ENCODE measurements at places on chromosomes 12 and 14.

- DNase-seq = no peak
Observed at GRCh38 chr12:26830363-26830762, 2.6 kb downstream of the ITPR2 start.

DNA sequence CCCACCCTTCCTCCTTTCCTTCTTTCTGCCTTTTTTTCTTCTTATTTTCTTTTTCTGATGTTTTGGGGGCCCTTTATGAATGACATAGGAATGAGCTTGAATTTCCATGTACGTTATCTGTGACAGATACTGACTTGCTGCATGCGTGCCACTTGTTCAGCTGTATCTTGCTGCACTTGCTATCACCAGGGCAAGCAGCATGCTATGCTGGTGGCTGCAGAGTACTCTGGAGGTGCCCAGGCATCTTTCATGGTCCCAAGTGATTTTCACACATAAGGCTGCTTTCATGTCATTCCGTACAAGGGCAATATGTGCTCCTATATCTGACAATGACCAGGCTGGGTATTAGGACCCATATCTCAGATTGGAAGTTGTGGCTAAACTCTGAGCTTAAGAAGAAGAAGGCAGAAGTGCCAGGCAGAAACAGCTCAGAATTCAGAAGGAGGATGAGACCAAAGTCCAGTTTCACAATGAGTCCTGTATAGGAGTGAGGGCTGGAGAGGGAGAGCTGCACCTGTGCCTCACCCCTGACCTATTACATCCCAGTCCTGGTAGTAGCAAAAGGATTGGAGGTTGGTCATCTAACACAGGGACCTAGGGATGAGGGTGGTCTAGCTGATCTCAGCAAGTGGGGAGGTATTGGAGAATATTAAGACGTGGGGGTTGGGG lies 299.0 kb upstream of the DDHD1 start:
- DNase-seq = no peak

GRCh38 chr12:102888511-102888910 lies 28.5 kb downstream of the PAH start:
- no peak for DNase-seq

- no peak for DNase-seq
Observed at GRCh38 chr12:129971721-129972120, 67.9 kb upstream of the TMEM132D start.

GRCh38 chr12:64631197-64631596 lies 20.9 kb downstream of the RASSF3 start:
- DNase-seq = no peak

DNA sequence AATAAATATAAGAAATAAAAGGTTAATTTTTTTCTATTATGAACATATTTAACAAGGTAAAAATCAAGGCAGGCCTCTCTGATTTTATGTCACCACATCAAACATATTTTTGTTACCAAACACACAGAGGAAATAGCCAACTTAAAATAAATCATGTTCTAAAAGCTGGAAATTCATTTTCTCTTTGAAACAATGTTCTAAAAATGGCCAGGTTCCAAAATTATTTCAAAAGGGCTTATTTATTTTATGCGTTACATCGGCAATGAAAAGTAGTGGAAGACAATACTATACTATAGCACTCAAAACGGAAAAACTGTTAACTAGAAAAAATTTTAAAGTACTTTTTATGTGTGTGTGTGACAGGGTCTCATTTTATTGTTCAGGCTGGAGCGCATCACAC lies 24.0 kb upstream of the RASSF8 start:
- DNase-seq = no peak

DNA sequence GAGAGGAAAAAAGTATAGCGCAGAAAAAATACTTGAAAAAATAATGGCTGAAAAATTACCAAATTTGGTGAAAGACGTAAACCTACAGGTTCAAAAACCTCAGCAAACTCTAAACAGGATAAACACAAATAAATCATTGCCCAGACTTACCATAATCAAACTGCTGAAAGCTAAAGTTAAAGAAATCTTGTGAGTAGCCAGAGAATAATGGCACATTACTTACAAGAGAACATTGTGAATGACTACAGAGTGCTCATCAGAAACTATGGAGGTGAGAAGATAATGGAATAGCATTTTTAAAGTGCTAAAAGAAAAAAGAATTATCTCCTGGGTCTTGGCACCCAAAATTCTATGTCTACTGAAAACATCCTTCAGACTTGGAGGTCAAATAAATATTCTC lies 36.0 kb downstream of the ATF1 start:
- no peak for DNase-seq

DNA sequence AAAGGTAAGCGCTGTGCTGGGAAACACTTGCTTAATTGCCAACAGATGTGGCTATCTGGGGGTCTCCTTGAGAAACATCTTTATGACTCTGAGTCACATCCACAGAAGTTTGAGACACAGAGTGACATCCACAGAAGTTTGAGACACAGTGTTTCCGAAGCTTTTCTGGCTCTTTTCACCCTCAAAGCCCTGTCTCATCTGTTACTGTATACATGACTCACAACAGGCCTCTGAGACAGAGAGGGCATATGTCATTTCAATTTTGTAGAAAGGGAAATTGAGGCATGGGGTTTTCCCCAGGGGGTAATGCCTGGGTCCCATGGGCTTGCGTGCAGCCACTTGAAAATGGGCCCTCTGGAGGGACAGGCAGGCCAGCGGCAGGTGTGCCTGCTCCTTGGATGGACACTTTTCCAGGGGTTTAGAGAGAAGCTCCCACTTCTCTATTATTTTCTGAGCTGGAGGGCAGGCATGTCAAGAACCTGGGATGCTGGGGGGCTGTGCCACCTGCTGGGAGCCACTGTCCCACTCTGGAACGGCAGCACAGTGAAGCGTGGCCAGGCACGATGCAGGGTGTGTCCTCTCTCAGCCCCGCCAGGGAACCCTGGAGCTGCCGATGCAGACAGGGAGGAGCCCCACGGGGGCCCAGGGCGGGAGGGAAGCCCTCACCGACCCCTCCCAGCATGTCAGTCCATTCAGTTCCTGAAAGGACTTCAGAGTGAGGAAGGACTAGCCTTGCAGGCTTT lies 111.3 kb upstream of the FKBP4 start:
- no peak for DNase-seq

DNA sequence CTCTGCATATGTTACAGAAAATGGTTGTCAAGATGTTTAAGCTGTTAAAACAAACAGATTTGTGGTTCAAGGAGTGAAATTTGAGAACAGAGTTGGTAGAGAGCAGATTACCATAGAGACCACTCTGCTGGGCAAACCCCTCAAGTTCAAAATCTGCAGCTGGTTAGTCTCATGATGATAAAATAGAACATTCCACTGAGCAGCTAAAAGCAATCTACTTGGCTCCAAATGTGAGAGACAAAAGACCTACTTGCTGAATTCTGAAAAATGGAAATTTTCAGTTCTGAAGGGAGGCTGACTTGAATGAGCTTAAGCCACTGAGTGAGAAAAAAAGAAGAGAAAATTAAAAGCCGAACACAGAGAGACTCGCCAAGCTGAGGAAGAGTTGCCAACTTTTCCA lies 519.3 kb downstream of the NOVA1 start:
- DNase-seq = no peak

DNA sequence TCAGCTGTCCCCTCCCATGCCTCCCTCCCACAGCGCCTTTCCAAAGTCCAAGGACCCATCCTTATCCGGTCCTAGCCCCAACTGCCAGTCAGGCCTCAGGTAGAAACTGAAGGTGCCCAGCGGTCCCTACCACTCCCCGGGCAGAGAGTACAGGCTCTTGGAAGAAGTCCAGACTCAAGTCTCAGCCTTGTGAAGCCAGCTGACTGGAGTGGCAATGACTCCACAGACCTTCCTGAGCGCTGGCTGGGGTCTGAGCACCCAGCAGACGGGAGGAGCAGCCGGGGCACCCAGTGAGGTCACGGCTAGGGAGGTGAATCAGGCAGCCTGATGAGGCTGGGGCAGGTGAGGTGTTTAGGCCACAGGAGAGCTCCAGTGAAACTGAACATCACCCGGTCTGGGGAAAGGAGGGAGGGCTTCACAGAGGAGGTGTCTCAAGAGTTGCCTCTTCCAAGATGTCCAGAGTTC lies 60.0 kb downstream of the ITPK1 start:
- no peak for DNase-seq

DNA sequence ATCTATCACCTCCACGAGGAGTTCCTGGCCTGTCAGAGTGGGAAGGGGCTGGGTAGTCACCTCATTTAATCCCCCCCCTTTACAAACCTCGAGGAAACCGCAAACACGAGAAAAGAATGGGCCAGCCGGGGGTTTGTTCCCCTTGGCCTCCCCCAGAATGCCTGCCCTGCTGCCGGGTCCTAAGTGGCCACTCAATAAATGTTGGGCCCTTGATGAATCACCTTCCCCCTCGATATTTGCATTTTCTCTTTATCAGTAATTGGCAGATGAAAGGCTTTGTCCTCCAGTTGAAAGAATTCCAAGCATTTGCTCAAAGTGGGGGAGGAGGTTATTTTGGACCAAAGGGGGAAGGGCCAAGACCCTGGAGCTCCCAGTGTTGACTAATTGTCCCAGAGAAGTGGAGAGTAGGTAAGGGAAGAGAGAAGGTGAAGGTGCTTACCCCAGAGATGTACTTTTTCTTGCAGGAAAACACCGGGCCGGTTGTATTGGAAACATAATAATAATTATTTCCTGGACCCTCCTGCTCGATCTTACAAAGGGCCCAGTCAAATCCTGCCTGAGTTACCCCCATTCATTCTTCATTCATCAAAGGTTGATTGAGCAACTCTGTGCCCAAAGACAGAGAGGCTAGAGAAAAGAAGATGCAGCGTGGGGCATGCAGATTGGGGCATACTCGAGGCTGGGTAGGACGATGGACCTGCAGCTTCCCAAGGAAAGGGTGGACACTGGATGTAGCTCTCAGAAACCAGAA lies 1.9 kb upstream of the KDM2B start:
- DNase-seq = no peak

DNA sequence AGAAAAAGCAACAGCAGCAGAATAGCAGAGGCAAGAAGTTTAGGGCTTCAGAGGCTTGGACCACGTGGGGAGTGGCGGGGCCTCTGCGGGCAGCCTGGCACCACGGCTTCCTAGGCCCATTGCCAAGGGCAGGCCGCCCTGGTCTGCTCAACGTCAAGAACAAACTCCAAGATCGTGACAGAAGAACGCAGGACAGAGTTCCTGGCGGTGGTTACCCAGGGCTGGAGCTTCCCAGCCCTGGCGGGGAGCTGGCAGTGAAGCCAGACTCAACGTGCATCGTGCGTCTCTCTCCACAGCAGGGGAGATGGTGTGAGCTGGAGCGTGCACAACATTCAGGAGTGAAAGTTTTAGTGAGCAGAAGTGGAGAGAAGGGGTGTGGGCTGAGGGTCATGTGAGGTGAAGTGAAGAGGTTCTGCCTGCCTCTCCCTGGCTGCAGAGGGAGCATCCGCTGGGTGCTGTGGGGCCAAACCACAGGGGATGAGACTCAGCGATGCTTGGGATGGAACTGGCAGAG lies 13.9 kb upstream of the CACNA2D4 start:
- no peak for DNase-seq

GRCh38 chr12:116540622-116541152 lies 18.5 kb upstream of the MAP1LC3B2 start:
- DNase-seq = no peak

DNA sequence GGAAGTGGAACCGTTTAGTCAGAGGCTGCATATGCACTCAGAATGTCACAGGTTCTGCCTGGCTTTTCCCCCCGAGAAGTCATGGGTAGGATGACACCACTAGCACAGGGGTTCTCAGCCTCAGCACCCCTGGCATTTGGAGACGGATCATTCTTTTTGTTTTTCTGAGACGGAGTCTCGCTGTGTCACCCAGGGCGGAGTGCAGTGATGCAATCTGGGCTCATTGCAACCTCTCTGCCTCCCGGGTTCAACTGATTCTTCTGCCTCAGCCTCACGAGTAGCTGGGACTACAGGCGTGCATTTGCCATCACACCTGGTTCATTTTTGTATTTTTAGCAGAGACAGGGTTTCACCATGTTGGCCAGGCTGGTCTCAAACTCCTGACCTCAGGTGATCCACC lies 28.1 kb downstream of the BCL7A start:
- no peak for DNase-seq

DNA sequence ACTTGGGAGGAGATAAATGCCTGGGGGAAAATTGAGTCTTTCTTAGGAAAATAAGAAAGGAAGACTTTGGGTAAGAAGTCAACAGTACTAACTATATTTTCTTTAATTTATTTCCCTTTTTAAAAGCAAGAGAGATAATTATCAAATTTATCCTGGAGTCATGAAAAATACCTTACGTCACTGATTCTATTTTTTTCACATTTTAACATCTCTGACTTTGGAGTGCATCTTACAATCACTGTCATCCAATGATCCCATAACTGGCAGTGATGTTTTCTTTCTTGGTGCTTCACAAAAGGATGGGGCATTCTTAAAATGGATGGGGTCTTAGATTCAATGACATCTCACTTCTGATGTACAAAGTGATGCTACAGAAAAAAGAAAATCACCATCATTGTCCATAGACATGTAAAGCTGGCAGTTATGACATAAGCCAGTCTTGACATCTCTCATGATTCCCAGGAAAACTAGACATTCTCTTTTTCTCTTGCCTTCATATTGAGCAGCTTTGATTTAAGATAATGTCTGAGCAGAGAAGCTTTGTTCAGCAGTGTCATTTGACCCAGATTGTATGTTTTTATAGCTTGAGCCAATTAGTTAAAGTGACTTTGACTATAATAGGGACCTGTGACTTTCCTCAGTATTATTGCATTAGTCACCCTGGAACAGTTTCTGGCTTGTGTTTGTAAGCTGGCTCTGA lies 236.2 kb downstream of the EGLN3 start:
- no peak for DNase-seq

GRCh38 chr12:54222609-54223008 lies 33.8 kb upstream of the SMUG1 start:
- DNase-seq = no peak

GRCh38 chr12:6646276-6647082 lies 753 bp downstream of the ACRBP start:
- DNase-seq = no peak

- DNase-seq = no peak
Observed at GRCh38 chr12:66156654-66157053, 13.1 kb downstream of the TMBIM4 start.

DNA sequence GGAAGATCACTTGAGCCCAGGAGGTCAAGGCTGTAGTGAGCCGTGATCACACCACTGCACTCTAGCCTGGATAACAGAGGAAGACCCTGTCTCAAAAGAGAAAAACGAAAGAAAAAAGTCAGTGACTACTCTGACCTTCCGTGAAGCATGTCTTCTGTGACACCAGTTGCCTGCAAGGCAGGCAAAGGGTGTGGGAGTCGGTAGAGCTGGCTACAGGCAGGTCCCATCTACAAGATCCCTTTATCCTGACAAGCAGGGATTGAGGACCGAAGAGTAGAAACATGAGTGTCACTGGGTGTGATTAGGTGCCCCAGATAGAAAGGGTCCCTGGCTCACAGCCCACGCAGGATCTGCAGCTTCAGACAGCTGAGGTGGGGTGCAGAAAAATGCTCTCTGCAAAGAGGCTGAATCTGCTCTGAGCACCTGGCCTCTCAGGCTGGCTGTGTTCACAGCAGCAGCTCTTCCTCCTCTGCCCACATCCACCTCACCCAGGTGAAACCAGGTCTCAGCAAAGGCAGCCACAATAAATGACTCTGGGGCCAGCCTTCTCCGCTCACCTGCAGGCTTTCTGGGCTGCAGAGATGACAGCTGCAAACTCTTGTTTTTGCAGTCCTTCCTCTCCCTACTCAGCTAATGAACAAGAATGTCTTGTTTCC lies 28.6 kb upstream of the HSP90B1 start:
- no peak for DNase-seq

- DNase-seq = no peak
Observed at GRCh38 chr12:117213295-117213808, 23.1 kb upstream of the FBXO21 start.
